ENCODE measurements at places on chromosomes 11 and 22.

- DNase-seq = peak; percentile 85
Observed at GRCh38 chr11:72815110-72815618, 953 bp downstream of the ATG16L2 start.

DNA sequence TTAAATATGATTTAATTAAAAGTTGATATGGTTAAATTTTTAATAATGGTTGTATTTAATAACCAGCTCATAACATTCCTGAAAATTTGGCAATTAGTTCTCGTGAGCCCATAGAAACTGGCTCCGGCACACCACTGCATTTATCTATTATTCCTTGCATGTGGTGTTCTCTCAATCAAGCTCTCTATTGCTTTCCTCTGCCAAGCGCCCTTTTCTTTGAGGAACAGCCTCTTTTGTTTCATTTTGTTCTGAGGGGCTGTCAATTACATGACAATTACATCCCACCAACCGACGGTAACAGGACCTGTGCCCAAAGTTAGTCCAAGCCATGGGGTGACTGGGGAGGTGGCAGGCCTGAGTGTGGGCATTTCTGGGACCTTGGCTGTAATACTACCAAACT, 8.1 kb downstream of the C11orf91 start:
- DNase-seq = no peak

GRCh38 chr22:38236786-38237185, 35.0 kb downstream of the MAFF start:
- DNase-seq = no peak

- no peak for DNase-seq
Observed at GRCh38 chr22:19982991-19983578, 33.5 kb downstream of the ARVCF start.

- DNase-seq = no peak
Observed at GRCh38 chr11:111360150-111361043, 18.7 kb downstream of the POU2AF1 start.
